ENCODE measurements at places on chromosomes 5 and 9. TPM values are rescaled to one million over a fixed set of nuclear protein-coding genes. Genes with fewer than 3 reads are reported as not detected.

Gene SLIT3
- 8.3 TPM for total RNA-seq

Gene GPR150
- total RNA-seq: 3.0 TPM

Gene TTLL11
- 11.7 TPM for total RNA-seq

Gene C1QTNF2
- total RNA-seq: 8.4 TPM

Gene HMGXB3
- total RNA-seq: 64.2 TPM

Gene SPINK1
- total RNA-seq: not detected

Gene DPM2
- 28.2 TPM for total RNA-seq

Gene NIPAL4
- 2.8 TPM for total RNA-seq

Gene FABP6
- 2.8 TPM for total RNA-seq

Gene MAP1B
- 515 TPM for total RNA-seq

Gene CDC23
- 14.7 TPM for total RNA-seq

Gene POLK
- total RNA-seq: 33.6 TPM

Measured in prostate gland (tissue), 2 donors.